ENCODE measurements at places on chromosomes 6 and 20. TPM values are rescaled to one million over a fixed set of nuclear protein-coding genes. Genes with fewer than 3 reads are reported as not detected.
A peak's percentile ranks its signal among the peaks of the same experiment; 100 is the strongest.

GRCh38 chr6:142750998-142751397 is 194.0 kb downstream of the HIVEP2 start:
- no peak for DNase-seq
- H3K27me3 ChIP-seq, result no peaks in the 10 kb centered on the region
- no peaks in the 10 kb centered on the region for H3K36me3 ChIP-seq
- H3K27ac ChIP-seq, result no peak overlapping the region
- no peak overlapping the region for H3K4me3 ChIP-seq
- H3K4me1 ChIP-seq, result no peaks in the 10 kb centered on the region

GRCh38 chr6:52603000-52603795 is 26.3 kb upstream of the TRAM2 start:
- H3K4me1 ChIP-seq, result peaks cover under 1% of the 10 kb centered on the region
- DNase-seq, result no peak
- H3K27ac ChIP-seq, result no peak overlapping the region
- no peaks in the 10 kb centered on the region for H3K36me3 ChIP-seq
- H3K27me3 ChIP-seq, result no peaks in the 10 kb centered on the region

DNA sequence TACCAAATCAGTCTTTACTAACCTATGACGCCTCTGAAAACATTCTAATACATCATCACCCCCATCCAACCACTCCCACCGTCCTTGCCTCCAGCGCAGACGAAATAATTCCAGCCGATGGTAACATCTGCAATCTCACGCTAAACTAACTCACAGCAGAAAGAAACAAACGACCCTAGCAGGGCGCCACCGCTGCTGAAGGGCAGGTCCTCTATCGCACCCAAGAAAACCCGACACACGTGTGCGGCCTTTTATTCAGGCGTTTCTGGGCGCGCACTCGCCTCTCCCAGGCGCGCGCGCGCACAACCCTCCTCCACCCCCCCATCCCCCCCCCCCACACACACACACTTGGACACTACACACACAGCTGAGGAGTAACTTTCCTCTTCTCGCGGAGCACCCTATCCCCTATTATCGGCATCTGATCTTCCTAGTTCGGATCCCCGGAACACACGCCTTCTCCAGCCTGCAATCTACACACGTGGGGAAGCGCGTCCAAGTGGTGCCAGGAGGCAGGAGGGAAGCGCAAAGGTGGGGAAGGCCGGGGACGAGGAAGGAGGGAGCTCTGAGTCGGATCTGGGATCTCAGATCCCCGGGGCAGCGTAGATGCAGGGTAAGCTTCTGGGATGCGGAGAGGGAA is 1.4 kb downstream of the GFOD1 start:
- DNase-seq, result peak; percentile 22
- peaks cover 22% of the 10 kb centered on the region for H3K4me1 ChIP-seq
- H3K27ac ChIP-seq, result peak overlapping the region; percentile 92
- no peaks in the 10 kb centered on the region for H3K27me3 ChIP-seq

DNA sequence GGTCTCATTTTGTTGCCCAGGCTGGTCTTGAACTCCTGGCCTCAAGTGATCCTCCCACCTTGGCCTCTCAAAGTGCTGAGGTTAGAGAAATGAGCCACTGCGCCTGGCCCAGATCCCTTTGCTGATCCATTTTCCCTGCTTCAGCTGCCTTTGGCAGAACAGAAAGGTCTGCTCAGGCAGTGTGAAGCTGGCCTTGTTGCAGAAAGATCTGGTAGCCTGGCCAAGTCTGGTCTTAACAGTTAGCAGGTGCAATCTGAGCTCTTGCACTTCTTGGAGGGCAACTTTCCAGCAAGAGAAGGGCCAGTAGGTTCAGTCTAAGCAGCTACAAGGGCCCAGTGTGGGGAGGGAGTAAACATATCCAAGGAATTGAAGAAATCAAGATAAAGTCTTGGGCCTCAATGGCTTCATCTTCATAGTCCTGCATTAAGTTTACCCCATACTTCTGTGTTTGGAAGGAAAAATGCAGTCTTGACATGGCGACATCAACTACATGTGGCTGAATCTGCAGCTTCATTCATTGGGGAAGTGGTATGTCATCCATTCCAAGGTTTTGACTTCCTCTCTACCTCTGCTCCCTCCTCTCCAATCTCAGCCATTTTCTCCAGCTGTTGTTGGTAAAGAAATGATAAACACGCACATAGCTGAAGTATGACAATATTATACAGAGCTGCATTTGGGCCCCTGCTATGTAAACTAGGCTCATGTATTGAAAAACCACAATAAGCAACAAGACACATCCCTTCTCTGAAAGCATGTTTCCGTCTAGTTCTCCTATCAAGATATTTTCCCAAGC is 39.0 kb upstream of the NEDD9 start:
- DNase-seq, result no peak
- H3K27ac ChIP-seq, result no peak overlapping the region
- H3K4me1 ChIP-seq, result peaks cover 47% of the 10 kb centered on the region

DNA sequence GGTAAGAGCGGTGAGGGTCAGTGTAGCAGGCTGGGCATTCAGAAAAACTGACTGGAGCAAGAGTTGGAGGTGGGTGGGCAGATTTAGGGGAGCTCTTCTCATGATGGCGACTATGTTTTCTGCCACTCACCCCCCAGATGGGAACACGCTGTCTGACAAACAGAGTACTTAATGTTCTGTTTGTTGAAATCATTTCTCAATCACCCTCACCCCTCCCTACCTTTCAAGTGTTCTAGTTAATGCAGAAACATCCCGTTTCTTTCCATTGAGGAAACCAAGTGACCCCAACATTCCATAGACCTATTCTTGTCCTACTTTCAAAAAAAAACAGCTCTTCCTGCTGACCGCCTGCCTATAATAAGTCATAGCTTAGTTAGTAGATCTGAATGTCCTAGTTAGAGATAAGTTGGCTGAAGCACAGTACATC is 132.5 kb upstream of the NEDD9 start:
- no peaks in the 10 kb centered on the region for H3K36me3 ChIP-seq
- peaks cover 32% of the 10 kb centered on the region for H3K4me1 ChIP-seq
- H3K27ac ChIP-seq, result peak overlapping the region; percentile 71
- H3K27me3 ChIP-seq, result no peaks in the 10 kb centered on the region

DNA sequence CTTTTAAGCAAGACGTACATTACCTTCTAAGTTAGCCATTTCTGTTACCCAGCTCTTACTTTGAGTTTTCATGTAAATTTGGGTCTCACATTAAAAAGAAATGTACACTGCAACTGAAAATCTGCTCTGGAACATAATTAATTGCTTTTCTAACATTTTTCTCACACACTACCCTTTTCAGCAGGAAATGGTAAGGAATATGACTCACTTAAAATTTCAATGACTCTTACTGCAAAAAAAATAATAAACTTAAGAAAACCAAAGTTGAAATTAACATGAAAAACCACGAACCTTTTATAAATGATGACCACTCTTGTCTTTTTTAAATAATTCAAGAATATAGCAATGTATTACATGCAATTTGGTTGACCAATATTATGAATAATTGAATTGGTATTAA is 1.3 kb downstream of the CGA start:
- DNase-seq, result no peak
- H3K4me1 ChIP-seq, result no peaks in the 10 kb centered on the region
- no peak overlapping the region for H3K27ac ChIP-seq
- H3K4me3 ChIP-seq, result no peak overlapping the region
- no peaks in the 10 kb centered on the region for H3K27me3 ChIP-seq
- H3K36me3 ChIP-seq, result no peaks in the 10 kb centered on the region

GRCh38 chr6:17907406-17908229 is 79.8 kb downstream of the KIF13A start:
- no peaks in the 10 kb centered on the region for H3K36me3 ChIP-seq
- no peaks in the 10 kb centered on the region for H3K27me3 ChIP-seq
- no peak overlapping the region for H3K4me3 ChIP-seq
- peak; percentile 33 for DNase-seq
- peaks cover 19% of the 10 kb centered on the region for H3K4me1 ChIP-seq
- no peak overlapping the region for H3K27ac ChIP-seq

DNA sequence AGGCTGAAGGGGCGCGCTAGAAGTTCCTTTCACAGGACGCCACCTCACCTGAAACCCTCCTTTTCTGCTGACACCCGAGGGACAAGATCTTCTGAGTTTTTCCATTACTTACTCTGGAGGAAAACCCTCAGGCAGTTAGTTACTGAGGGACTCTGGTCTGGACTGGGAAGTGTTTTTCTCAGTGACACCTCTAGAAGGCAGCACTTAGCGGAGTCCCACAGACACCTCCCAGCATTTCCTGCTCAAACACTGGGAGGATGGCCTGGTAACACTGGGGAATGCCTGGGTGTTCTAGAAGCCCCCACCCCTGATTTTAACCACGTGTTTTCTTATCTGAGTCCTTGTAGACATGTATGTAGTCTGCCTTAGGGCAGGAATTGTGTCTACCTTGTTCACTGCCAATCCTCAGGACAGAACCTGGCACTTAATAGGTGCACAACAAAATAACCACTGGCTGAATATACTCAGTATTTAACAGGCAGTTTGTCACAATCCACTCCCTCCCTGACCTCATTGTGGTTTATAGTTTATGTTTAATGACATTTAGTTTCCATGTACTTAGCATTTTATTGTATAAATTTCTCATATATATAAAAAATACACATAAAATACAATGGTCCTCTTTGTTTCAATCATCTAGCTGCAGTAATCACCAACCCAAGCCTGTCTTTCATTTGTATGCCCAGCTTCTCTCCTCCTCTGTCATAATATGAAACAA is 4.8 kb downstream of the GSTA3 start:
- no peak overlapping the region for H3K27ac ChIP-seq
- H3K4me1 ChIP-seq, result peaks cover 9% of the 10 kb centered on the region
- DNase-seq, result no peak
- no peaks in the 10 kb centered on the region for H3K27me3 ChIP-seq

DNA sequence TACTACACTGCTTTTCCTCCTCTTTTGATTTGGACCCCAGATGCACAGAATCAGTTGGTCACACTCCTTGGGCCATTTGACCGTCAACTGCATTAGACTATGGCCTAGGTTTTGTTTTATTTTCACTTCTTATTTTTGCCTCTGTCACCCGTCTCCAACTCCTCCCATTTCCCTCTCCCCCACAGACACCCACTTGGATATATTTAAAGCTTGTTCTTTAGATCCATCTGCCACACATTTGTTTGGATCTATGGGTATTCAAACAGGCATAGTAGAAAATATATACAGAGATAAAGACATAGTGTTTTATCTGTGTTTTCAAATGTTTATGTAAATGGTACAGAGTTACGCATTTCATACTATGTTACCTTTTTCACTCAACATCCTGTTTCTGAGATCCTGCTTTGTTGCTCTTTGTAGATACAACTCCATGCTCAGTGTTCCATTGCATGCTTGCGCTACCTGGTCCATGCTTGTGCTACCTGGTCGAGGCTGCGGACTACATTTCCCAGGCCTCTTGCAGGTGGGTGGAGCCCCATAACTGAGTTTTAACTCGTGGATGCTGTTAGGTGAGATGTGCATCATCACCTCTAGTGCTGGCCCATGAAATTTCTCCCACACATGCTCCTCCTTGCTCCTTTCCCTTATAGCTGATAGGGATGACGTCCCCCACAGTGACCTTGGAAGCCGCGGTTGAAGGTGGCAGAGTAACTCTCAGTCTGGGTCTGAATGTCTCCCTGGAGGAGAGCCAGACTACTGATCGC is 11.5 kb upstream of the PREX1 start:
- DNase-seq, result no peak
- no peaks in the 10 kb centered on the region for H3K4me1 ChIP-seq
- H3K27me3 ChIP-seq, result no peaks in the 10 kb centered on the region
- no peak overlapping the region for H3K4me3 ChIP-seq
- no peak overlapping the region for H3K27ac ChIP-seq
- H3K36me3 ChIP-seq, result no peaks in the 10 kb centered on the region

DNA sequence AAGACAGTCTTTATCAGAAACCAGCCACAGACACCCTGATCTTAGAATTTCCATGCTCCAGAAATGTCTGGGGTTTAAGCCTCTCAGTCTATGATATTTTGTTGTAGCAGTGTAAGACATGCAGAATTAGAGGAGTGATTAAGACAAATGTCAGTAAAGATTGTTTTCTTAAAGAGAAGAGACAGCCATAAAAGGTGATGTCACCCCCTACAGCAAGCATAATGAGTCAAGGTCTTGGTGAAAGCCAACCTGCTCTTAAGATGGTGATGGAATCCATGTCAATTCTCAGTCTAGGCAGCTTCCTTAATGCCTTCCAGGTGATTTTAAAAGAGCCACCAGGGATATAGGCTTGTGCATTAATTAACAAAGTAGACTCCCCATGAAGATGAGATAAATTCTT is 849.9 kb upstream of the EPHA7 start:
- no peaks in the 10 kb centered on the region for H3K27me3 ChIP-seq
- H3K4me3 ChIP-seq, result no peak overlapping the region
- no peak for DNase-seq

Gene MROH8
- total RNA-seq, result 13.5 TPM

Gene CLPSL1
- 7.8 TPM for total RNA-seq

Gene CALHM4
- total RNA-seq, result not detected

Gene FERMT1
- 5.7 TPM for total RNA-seq

Gene MMP24
- 9.3 TPM for total RNA-seq

Gene DEFB124
- total RNA-seq, result not detected
